Stimulated activated CD8-positive, alpha-beta memory T cell treated with anti-CD3 and anti-CD28 coated beads, Interleukin-15, amount 100 ng/mL, for 24 hours (primary cell): ENCODE measurements at places on chromosomes 12 and 14.

- DNase-seq, result no peak
Observed at GRCh38 chr12:128008341-128008740, 258.6 kb upstream of the TMEM132C start.

DNA sequence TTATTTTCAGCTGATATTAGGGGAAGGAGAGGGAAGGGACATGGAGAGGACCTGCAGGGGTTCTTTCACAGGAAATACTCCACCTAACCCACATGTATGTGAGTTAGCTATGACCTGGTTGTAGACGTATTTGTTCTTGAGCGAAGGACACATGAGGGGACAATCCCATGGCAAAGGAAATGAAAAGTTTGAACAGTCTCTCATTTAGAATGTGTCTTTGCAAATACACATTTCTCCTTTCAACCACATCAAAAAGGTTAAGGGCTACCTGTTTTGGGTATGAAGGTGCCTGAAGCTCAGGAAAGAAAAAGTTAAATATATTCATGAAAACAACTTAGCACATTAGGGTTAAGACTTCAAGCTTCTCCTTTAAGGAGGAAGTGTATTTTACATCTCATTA lies 7.4 kb downstream of the PYGL start:
- no peak for DNase-seq

- no peak for DNase-seq
Observed at GRCh38 chr14:35366521-35366976, 38.0 kb downstream of the NFKBIA start.

DNA sequence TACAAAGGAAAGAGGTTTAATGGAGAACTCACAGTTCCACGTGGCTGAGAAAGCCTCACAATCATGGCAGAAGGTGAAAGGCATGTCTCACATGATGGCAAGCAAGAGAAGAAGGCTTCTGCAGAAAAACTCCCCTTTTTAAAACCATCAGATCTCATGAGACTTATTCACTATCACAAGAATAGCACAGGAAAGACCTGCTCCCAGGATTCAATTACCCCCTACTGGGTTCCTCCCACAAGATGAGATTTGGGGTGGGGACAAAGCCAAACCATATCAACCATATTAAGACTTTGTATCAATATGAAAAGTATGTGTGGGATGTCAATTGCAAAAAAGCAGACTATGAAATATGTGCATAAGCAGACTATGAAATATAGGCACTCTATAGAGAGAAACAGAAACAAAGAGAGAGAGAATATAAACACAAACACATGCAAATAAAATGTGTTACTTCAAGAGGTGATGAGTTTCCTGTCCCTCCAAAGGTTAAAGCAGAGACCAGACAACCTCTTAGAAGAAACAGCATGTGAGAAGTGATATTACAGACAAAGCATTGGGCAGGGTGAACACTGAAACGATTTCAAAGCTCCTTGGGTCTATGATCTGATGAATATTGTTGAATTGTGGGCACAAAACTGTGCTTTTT lies 151.2 kb upstream of the KRR1 start:
- no peak for DNase-seq

GRCh38 chr12:29698756-29699155 lies 85.0 kb downstream of the TMTC1 start:
- no peak for DNase-seq

DNA sequence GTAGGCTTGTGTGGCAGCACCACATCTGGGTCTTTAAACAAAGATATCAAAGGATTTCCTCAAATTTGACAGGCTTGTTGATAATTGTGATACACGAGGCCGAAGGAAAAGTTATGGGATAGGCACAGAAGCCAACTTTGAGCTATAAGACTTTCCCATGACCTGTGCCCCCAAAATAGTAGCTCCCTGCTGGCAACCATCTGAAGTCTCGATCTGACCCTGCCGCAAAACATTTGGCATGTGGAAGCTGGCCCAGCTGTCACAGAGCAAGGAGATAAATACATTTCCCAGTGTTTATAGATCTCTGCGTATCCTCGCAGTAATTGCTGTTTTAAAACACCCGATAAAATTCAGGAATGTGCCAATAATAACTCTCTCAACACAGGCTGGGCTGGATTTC lies 26.4 kb upstream of the RGS6 start:
- no peak for DNase-seq

- DNase-seq, result no peak
Observed at GRCh38 chr14:94113908-94114588, 3.5 kb downstream of the IFI27 start.

DNA sequence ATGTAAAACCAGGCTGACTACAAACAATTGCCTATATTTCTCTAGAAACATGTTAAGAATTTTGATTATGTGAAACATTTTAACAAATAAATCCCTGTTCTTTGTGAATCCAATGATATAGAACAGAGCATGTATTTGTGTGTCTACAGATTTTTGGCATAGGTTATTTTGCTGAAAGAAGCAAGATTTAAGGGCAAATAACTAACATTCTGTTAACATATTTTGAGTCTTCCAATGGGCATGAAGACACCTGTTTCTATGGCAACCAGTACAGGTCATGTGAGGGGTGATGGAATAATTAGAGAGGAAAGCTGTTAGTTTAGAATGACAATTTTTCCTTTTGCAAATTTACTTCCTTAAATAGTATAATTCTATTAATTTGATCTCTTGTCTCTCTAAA lies 8.8 kb downstream of the ART4 start:
- DNase-seq, result no peak

- no peak for DNase-seq
Observed at GRCh38 chr12:76030341-76031080, 1.1 kb downstream of the PHLDA1 start.

DNA sequence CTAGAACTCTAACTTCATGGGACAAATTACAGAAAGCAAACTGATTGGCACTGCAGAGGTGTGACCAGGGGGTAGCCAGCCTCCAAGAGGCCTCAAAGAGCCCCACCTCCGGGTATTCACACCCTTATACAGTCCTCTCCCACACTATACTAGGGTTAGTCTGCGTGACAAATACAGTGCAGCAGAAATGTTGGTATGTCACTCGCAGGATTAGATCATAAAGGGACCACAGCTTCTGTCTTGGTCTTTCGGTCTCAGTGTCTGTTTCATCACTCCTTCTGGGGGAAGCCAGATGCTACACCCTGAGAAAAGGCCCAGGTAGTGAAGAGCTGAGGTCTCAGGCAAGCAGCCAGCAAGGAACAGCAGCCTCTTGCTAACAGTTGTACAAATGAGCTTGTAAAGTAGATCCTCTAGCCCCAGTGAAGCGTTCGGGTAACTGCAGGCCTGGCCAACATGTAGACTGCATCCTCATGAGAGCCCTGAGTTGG lies 68.9 kb upstream of the SAV1 start:
- DNase-seq, result no peak
